ENCODE measurements at places on chromosomes 4 and X.

- peak; percentile 17 for DNase-seq
Measured at GRCh38 chr4:20368926-20369325, 117.2 kb downstream of the SLIT2 start.

DNA sequence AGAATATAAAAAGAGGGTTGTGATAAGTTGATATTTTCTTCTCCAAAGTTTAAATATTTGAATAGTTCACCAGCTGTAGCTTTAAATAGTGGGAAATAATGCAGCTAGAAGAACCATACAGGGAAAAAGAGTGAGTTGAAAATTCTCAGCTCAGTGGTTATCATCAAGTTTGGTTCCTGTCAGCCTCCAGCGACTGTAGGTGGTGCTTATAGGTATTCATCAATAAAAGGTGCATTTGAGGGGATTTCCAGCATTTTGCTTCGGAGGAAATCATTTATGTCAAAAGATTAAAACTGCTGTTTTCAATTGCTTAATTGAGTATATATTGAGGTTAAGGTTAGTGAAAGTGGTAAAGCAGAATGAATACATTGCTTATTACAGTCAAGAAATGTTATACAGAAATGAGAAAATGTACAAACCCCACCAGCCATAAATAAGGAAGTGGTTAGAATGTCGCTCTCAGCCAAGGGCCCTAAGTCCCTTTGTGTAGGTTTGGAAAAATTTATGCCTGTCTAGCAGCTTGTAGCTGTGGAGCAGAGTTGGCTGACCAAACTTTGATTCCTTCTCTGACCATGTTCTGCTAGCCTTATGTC is 532.9 kb upstream of the FTHL17 start:
- no peak for DNase-seq

- DNase-seq = peak; percentile 52
Measured at GRCh38 chr4:156972379-156973015, 898 bp upstream of the PDGFC start.

- no peak for DNase-seq
Measured at GRCh38 chr4:183072176-183072575, 26.9 kb upstream of the WWC2 start.

DNA sequence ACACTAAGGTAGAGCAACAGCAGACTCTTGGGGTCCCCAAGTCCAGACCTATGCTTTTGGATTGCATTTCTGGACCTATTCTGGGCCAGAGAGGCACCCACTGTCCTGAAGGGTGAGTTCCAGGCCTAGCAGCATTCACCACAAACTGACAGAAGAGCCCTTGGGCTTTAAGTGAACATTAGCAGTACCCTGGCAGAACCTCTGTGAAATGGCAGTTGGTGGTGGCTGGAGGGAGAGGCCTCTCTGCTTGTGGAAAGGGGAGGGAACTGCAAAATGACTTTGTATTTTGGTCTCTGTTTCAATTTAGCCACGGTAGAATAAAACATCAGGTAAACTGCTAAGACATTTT is 1211.9 kb downstream of the PCDH18 start:
- DNase-seq = no peak

GRCh38 chrX:41035582-41035981 is 49.7 kb upstream of the USP9X start:
- DNase-seq = no peak

- peak; percentile 51 for DNase-seq
Measured at GRCh38 chrX:1481636-1482529, 29.2 kb upstream of the ASMTL start.

DNA sequence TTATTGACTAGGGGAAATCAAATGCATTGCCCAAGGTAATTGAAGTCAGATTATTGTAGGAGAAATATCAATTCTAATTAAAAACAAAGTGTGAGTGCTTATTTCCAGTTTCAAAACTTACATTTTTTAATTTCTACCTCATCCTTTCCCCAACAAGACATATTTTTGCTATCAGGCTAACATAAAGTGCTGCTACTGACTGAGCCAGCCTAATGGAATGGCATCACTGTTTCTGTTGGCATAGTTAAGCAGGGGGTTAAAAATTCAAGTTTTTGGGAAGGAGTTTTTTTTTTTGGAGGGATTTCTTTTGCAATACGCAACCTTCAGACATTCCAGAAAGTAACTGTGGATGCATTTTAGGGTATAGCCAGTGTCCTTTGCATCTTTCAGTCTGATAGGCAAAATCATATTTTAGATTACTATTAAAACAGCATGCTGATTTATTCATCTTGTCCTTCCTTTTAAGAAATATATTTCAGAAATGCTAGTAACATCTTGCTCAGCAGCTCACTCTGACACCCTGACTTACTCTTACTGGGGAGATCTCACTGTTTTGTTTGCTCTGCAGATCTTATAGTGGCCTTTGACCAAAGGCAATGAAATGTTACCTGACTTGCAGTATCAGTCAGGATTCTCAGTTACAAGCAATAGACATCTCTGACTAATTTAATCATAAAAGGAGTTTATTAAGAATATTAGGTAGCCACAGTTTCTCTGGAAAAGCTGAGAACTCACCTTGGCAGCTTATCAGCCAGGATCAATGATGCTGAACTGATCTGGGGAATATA is 24.4 kb downstream of the GAB1 start:
- DNase-seq = no peak

- DNase-seq = no peak
Measured at GRCh38 chr4:70885174-70885573, 17.0 kb upstream of the MOB1B start.

GRCh38 chrX:7943600-7944245 is 16.5 kb upstream of the PNPLA4 start:
- DNase-seq = no peak

DNA sequence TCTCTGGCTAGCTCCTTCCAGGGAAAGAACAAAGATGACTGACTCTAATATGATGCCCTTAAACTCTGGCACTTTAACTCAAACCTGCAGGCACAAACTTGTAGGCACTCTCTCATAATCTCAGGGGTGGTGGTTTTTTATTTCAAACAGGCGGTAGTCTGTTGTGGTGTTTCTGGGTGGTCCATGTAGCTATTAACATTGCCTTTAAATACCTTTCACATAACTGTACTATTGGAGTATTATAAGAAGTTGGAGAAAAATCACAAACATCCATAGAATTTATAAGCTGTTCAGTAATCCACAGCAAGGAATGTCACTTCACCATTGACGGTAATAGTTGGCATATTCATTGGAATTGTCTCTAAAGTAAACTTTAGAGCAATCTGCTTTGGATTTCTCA is 204.2 kb upstream of the PDE5A start:
- DNase-seq = no peak

DNA sequence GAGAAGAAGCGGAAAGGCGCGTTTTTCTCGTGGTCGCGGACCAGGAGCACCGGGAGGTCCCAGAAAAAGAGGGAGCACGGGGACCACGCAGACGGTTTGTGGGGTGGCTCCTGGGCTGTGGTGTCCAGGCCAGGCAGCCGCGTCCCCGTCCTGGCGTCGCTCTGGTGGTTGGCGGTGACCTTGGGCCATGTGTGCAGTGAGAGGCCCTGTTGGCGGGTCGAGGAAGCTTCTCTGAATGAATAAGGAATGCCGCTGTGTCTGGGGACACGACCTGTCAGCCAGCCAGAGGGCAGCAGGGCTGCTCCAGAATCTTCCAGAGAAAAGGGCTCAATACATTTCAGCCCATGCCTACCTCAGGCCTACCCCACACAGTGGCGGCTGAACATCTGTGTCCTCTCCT is 24.3 kb upstream of the HGFAC start:
- no peak for DNase-seq

DNA sequence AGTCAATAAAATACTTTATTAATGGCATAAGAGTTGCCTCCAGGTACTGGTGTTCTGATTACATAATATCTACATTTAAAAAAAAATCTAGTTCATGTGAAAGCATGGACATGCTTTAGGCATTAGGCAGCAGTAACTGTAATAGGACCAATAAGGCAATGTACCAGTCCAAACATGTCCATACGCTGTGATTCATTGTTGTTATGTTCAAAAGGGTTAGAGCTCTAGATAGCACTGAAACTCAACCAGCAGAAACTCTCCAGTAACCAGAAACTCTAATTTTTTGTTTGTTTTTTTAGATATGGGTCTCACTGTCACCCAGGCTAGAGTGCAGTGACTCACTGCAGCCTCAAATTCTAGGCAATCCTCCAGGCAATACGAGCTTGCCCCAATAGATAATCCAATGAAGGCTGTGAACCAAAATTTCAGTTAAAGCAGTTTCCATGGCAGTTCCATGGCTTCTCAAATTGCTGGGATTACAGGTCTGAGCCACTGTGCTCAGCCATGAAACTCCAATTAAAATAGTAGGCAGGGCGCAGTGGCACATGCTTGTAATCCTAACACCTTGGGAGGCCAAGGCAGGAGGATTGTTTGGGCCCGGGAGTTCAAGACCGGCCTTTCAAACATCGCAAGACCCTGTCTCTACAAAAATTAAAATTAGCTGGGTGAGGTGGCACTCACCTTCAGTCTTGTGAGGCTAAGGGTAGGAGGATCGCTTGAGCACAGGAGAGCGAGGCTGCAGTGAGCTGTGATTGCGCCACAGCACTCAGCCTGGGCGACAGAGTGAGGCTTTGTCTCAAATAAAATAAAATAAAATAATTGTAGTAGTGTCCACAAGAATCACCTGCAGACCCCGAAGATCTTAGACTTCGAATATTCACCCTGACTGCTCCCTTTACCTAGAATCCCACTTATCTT is 36.3 kb downstream of the MGARP start:
- peak; percentile 96 for DNase-seq

DNA sequence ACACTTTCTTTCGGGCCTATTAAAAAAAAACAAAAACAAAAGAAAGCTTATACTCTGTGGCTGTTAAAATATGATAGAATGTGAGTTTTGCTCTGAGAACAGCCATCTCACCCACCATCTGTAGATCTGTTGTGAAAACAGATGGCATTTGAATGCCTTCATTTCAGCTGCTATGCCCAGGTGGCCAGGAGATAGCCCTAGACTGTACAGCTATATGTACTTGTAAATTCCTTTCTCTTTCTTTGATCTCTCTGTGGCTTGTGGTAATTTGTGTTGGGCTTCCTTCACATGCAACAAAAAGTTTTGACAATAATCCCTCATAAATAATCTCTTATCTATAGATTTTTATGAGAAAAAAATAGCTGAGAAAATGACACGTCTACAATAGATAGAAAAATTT is 38.1 kb downstream of the PNPLA4 start:
- no peak for DNase-seq

DNA sequence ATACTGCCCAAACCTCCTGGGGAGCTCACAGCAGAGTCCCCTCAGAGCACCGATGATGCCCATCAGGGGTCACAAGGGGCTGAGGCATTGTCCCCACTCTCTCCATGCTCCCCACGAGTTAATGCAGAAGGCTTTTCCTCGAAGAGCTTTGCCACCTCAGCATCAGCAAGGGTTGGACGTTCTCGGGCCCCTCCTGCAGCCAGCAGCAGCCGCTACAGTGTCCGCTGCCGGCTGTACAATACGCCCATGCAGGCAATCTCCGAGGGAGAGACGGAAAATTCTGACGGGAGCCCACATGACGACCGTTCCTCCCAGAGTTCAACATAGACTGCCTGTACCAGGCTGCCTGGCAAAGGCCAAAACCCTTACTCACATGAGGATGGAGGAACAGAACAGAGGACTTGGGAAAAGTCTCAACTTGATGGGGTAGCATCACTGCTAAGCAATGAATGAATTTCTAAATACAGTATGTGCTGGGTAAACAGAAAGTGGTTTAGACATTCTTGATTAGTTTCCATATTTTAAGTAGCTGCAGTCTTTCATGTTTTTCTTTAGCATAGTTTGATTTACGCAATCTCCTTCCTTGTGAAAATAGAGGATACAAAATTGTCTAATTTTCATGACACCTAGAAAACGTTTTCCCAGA is 5.0 kb upstream of the SCML1 start:
- peak; percentile 54 for DNase-seq

- no peak for DNase-seq
Measured at GRCh38 chr4:131488772-131489171, 1660.3 kb upstream of the PCDH10 start.

DNA sequence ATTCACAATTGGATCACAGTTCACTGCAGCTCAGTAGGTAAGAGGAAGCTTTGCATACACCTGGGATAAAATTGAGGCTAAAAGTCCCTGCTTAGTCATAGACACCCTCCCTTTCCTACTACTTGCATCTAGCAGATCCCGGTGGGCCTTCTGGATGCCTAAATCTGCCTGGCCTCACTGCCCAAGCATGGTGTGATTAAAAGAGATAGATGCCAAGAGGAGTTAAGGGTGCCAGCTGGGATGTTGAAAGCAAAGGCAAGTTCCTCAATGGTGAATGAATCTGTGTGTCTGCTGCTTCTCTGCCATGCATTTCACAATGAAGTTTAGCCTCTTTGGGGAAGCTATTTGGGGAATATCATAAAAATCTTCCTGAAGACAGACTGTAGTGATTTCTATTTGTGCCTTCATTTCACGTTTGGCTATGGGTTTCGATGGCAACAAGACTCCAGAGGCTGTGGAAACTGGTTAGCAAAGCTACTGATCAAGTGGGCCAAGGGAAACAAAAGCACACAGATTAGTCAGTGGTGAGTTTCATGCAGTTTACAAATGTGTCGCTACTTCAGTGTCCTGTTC is 534.0 kb downstream of the ANKRD50 start:
- peak; percentile 24 for DNase-seq

- peak; percentile 69 for DNase-seq
Measured at GRCh38 chr4:183987987-183988392, 82.9 kb downstream of the STOX2 start.

DNA sequence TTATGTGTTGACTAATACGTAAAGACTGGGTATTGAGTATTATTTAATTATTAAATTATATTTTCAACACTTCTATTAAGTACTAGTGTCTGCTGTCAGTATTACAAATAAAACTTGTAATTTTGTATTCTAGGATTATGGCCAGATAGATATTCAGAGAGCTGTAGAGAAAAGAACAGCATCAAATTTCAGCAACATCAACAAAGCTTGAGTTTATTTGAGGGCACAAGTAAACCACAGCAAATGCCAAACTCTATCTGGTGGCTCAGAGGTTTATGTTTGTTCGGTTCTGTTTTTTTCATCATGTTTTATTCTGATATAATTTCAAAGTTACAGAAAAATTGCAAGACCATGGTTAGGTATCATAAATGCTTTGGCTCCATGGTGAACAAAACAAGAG is 1530.5 kb downstream of the PCDH18 start:
- DNase-seq = no peak

GRCh38 chrX:71912156-71912555 is 1.5 kb downstream of the NHSL2 start:
- DNase-seq = no peak

GRCh38 chr4:179465131-179465797 is 2023.0 kb upstream of the AGA start:
- DNase-seq = no peak

DNA sequence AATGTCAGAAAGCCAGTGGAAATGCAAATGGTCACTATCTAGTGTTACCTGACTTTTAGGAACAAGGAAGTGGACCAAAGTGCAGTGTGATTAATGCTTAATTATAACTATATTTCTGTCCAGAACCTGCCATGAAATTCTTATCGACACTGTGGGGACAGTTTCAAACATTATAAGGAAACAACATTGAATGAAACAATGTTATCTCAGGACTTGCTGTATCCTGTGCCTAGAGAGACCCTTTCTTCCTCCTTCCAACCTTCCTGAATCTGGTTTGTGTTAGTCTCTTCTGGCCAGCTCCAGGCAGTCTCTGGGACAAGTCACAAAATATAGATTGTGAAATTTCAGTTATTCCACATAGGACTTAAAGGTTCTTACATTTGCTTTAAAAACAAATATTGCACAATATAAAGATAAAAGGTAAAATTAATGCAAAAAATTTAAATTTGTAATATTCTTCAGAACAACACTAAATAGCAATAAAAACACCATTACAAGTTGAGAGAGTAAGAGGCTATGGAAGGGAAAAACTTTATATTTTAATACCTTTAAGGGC is 203.4 kb downstream of the ZNF674 start:
- DNase-seq = no peak

- DNase-seq = no peak
Measured at GRCh38 chrX:120334151-120334550, 22.9 kb upstream of the TMEM255A start.
